ENCODE measurements at places on chromosomes 13 and 19.

- no peak for DNase-seq
Observed at GRCh38 chr13:58151452-58151851, 519.9 kb downstream of the PCDH17 start.

DNA sequence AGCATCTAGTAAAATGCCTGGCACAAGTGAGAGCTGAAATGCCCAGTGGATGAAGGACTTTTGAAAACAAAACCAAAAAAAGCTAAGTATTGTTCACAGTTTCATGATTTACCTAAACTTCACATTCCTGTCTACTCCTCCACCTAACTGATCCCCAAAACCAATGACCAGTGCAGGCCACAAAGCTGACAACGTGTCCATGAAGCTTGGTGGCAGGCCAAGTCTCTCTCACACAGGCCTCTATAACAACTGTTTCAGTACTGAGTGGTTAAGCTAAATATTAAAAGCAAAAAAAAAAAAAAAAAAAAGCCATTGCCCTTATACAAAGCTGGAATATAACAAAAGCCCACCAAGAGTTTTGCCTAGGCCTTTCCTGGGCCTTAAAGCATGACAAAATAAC lies 36.4 kb downstream of the STK24 start:
- no peak for DNase-seq

DNA sequence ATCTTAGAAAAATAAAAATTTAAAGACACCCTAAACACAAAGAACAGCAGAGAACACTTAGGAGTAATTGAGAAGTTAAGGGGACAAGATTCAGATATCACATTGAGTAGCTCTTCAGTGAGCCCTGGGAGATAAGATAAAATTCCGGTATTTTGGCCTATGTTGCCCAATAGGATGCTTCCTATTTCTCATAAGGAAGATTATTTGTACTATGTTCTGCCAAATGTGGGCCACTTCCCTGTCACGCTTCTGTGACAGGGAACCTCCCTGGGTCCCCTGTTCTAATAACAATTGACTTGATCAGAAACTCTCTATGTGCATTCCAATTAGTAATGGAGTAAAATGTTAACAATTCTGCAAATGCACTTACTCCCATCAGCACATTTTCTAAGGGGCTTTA lies 310.7 kb downstream of the MYO16 start:
- no peak for DNase-seq

DNA sequence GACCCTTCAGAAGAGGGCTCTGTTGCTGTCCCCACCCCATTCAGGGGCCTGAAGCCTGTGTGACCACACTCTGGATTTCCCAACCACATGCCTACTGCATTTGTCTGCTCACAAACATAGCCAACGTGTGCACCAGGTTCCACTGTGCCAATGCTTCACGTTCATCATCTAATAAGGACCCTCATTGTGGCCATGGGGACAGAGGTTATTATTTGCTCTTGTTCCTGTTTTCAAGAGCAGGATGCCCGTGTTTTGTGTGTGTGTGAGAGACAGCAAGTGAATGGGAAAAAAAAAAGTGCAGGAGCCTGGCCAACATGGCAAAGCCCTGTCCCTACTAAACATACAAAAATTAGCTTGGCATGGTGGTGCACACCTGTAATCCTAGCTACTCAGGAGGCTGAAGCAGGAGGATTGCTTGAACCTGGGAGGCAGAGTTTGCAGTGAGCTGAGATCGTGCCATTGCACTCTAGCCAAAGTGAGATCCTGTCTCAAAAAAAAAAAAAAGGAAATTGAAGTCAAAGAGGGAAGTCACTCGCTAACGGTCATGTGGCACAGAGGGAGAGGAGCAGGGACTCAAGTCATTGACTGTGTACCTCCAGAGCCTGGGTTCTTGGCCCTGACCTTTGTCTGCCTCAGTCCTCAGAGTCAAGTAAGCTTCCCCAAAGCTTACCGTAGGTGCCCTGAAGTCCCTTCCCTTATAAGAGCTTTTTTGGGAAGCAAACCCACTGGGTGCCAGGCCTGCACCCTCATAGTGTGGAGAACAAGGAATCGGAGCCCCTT lies 6.9 kb downstream of the B3GNT8 start:
- no peak for DNase-seq

DNA sequence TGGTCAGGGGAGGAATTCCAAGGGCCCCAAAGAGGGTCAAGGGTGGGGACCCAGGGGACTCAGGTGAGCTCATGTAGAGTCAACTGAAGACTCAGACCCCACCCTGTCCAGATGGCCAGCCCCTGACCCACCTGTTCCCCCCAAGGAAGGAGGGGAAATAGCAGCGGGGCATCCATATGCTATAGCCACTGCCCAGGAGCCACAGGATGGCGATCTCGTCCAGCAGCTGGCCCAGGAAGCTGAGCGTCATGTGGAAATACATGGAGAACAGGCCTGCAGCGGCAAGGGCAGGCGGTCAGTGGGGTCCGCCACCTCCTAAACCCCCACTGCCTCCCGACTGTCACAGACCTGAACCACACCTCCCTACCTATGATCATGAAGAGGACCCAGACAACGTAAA lies 21.4 kb downstream of the ACER1 start:
- no peak for DNase-seq
